H9 (cell line): ENCODE measurements at places on chromosomes 12 and 14. TPM values are rescaled to one million over a fixed set of nuclear protein-coding genes. Genes with fewer than 3 reads are reported as not detected.

SRSF5 gene
- 364 and 389 TPM in 2 replicates for total RNA-seq

KCNH5 gene
- 0.09 and 0.42 TPM in 2 replicates for total RNA-seq

NANOG gene
- total RNA-seq = 199 and 211 TPM in 2 replicates

SERPINA4 gene
- total RNA-seq = not detected in 2 replicates

DNA sequence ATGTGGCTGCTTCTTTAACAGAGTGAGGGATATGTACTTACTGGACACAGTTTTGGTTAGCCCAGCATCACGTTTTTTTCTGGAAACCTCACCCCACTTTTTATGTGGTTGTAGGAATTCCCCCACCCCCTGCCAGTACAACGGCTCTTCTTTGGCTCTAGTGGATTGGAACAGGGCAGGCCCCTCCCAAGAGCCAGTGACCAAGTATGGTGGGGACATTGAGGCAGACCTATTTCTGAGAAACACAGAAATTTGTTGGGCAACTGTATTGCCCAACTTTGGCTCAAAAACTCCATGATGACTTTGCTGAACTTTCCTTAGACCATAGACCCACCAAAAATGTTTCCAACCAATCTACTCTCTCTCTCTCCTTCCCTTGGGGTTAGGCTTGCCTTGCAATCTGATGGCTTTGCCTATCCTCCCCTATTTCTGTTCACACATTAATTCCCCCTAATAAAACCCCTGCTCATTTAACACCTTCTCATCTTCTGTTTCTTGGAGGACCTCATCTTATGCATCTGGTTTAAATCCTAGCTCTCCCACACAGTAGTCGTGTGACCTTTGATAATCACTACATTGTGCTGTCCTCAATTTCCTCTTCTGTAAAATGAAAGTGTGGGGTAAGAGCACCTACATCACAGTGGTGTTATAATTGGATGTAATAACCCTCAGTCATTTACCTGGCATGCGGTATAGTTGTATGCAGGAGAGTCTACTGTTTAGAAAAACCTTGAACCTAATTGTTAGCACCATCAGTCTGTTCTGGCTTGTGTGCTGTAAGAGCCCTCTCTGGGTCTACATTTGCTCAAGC is 71.7 kb downstream of the IGF1 start:
- no peak overlapping the region for H3K27ac ChIP-seq
- H3K36me3 ChIP-seq = no peaks in the 10 kb centered on the region; the same call in 2 of the 3 replicates
- no peak for DNase-seq
- H3K4me1 ChIP-seq = no peaks in the 10 kb centered on the region
- H3K27me3 ChIP-seq = no peaks in the 10 kb centered on the region
- H3K4me3 ChIP-seq = no peak overlapping the region

DNA sequence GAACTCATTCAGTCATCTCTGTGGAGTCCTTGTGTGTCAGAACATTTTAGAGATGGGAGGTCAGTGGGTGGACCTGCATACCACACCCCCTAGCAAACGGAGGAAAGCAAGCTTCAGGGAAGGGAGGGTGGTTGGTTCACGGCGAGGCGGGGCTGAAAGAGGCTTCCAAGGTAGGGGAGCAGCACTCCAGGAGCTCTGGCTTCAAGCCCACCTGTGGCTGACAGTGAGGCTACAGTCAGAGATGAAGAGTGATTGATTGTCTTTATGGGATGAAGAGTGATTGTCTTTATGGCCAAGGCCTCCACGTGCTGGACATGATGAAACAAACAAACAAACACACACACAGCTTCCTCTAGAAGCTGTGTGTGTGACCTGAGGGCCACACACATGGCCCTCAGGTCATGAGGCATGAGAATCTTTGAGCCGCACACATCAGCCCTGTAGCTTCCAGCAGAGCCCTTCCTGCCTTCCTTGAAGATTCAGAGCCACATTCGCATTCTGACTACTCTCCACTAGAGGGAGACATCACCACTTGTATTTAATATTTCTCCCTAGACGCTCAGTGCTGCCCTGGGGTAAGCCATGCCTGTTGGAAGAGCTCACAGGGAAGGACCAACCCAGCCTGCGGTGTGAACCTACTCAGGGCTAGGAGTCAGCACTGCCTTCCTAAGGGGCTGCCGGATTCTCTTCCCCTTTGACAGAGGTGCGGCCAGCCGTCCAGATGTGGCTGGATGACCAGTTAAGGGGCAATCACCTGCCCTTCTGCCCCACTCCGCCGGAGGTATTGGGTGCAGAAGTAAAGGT is 54.4 kb upstream of the KCNA1 start:
- DNase-seq = peak; percentile 90
- no peak overlapping the region for H3K27ac ChIP-seq
- H3K4me3 ChIP-seq = no peak overlapping the region
- H3K36me3 ChIP-seq = no peaks in the 10 kb centered on the region
- H3K4me1 ChIP-seq = 0 out of 2 replicates have a peak, but pooled peaks cover 1% of the 10 kb centered on the region
- H3K27me3 ChIP-seq = no peaks in the 10 kb centered on the region; the same call in 1 of the 2 replicates
